Activated B cell treated with CpG ODN at 0.5 μM for 24 hours (primary cell): ENCODE measurements at places on chromosomes 5 and 9.

GRCh38 chr9:122816163-122816867, 12.1 kb downstream of the PDCL start:
- DNase-seq = no peak

- no peak for DNase-seq
Measured at GRCh38 chr9:121820286-121821005, 169.0 kb downstream of the DAB2IP start.

DNA sequence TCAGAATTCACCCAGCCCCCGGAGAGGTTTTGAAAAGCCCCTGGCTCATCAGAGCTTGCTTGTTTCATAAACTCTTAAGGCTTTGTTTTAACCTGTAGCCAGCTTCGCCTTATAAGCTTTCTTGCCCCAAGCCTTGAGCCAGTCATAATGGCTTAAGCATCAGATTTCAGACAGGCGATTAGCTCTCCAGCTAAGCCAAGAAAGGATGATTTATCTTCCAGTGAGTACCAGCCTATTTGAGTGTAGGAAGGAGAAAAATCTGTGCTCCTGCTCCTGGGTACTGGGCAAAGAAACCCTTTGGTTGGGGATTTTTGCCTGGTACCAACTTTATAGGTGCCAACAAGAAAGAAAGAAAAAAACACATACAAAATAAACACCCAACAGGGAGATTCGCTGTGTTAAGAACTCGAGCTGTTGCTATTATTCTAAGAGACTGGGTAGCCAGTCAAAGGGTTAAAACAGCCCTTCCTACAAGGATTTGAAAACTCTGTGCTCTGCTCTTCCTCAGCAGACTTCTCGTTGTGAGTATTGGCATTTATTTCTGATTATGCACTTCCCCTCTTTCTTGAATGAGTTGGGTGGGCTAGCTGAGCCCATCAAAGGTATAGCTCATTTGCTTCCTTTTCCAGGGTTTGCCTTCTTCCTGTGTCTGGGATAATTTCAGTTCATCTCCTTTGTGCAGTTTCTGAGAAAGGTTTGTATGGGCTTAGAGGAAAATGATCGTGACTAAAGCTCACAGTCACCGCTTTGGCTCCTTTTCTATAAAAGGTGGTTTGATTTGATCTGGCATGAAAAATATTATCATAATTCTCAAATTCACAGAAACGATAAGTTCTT, 157.2 kb upstream of the DMRT1 start:
- no peak for DNase-seq

- DNase-seq = no peak
Measured at GRCh38 chr5:152811988-152812387, 406.9 kb upstream of the NMUR2 start.

DNA sequence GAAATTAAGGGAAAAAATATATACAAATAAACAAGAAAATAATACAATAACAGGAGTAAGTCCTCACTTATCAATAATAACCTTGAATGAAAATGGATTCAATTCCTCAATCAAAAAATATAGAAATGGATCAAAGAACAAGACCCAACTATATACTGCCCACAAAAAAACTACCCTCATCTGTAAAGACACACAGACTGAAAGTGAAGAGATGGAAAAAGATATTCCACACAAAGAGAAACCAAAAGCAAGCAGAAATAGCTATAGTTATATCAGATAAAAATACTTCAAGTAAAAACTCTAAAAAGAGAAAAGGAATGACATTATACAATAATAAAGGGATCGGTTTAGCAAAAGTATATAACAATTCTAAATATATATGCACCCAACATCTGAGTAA, 66.5 kb downstream of the KIAA0825 start:
- DNase-seq = no peak

DNA sequence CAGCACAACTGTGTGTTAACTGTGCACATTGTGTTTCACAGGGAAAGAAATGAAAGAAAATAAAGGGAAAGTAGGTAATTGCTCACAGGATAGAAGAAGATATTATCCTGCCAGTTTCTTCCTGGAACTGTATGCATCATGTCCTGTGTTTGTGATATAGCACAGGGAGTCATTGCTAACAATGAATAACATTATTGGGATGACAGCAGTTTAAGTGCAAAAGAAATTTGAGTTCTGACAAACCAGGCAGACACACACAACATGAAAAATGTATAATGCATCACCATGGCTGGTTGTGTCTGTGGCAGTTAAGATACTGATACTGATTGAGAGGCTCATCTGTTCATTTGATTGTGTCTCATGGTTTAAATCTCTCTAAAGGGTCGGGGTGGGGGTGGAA, 145.4 kb downstream of the SPATA31D1 start:
- no peak for DNase-seq

DNA sequence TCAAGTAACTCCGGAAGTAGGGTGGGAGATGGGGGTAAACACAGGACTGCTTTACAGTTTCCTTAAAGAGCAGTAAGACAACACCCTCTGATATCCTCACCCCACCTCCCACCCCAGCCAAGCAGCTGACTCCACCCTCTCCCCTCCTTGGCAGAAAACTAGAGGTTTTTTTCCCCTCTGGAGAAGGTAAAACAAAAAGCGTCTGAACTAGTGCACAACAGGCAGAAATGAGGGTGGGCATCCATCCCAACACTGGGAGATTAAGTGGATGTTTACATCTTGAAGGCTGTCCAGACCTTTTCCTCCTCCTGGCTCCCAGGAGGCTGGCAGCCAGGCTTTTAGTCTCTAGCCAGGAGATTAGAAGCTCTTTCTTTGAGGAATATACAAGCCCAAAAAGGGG, 13.9 kb upstream of the CTNNAL1 start:
- no peak for DNase-seq

GRCh38 chr5:28809811-28810750, 1771.7 kb upstream of the CDH9 start:
- DNase-seq = no peak

GRCh38 chr9:94869415-94869843, 142.9 kb downstream of the AOPEP start:
- no peak for DNase-seq

DNA sequence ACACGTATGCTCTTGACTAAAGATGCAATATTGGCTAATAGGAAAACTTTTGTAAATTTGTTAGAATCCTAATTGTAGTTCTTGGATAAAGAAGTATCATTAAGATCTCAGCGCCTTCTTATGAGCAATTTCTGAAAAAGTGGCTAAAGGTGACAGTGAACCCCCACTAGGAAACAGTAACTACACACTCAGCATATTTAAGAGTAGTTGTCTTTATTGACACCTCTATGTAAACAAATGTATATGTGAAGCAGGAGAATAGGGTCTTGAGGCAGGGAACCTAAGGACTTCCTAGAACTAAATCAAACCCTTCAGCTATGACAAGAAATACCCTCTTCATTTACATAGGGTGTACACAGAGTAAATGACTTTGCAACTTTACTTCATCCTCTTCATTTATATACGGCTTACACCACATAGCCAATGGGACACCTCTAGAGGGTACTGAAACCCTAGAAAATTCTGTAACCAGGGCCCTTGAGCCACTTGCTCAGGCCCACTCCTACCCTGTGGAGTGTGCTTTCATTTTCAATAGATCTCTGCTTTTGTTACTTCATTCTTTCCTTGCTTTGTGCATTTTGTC, 2.8 kb downstream of the NIPSNAP3A start:
- DNase-seq = no peak

- DNase-seq = peak; percentile 43
Measured at GRCh38 chr5:116038817-116039216, 6.5 kb downstream of the ARL14EPL start.

DNA sequence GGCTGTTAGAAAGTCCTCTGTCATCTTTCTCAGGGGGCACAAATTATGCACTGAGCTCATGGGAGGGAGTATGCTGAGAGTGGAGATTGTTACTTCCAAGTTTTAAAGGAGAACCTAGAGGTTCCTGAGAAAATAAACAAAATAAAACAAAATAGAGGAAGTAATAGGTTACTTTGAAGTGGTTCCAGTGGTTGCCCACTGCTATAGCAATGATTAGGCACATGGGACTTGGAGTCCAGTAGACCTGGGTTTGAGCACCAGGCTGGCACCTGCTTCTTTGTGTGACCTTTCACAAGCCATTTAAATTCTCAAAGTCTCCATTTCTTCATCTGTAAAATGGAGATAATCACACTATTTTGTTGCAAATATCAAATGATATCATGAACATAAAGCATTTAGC, 13.8 kb upstream of the CDC23 start:
- no peak for DNase-seq

DNA sequence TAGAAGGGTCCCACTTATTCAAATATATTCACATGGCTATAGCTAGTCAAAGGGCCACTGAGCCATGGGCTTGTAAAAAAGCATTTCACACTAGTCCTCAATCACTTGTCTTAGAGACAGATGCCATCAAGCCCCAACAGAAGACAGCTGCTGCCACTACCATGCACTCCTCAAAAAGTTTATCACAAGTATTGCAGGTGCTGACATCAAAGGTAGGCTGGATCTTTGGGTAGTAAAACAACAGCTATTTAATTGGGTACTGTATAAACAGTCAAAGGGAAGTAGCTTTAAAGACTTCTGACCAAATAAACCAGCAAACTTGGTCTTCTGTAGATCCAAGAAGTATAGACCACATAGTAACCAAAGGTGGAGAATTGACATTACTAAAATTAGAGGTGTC, 59.2 kb upstream of the FER start:
- no peak for DNase-seq

DNA sequence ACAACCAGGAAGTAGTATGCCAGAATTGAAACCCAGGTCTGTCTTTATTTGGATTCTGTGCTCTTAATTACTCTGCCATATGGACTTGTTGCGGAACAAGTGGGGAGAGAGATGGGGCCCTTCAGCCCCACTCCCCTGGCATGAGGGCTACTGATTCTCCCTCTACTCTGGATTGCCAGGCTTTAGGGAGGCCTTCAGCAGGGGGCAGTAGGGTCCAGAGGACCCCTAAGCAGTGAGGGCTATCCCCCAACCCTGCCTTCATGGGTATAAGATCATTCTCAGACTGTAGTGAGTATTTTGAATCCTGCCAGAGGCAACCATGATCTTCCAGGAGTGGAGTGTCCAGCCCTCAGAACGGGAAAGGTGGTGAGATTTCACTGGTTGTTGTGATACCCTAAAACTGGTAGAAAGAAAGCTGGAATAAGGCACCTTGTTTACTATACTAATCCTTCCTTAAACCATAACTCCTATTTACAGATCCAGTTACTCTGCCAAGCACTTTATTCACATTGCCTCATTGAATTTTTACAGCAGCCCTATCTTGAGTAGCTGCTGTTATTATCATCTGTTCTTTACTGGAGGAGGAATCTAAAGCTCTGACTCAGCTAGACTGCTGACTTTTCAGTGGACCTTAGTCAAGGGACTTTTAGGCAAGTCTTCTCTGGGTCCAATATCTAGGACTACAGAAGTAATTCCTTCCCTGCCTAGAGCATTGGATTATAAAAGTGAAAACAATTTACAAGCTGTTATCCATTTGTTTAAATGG, 31.3 kb upstream of the LARP1 start:
- DNase-seq = no peak

- no peak for DNase-seq
Measured at GRCh38 chr9:81776834-81777233, 87.5 kb upstream of the TLE1 start.

DNA sequence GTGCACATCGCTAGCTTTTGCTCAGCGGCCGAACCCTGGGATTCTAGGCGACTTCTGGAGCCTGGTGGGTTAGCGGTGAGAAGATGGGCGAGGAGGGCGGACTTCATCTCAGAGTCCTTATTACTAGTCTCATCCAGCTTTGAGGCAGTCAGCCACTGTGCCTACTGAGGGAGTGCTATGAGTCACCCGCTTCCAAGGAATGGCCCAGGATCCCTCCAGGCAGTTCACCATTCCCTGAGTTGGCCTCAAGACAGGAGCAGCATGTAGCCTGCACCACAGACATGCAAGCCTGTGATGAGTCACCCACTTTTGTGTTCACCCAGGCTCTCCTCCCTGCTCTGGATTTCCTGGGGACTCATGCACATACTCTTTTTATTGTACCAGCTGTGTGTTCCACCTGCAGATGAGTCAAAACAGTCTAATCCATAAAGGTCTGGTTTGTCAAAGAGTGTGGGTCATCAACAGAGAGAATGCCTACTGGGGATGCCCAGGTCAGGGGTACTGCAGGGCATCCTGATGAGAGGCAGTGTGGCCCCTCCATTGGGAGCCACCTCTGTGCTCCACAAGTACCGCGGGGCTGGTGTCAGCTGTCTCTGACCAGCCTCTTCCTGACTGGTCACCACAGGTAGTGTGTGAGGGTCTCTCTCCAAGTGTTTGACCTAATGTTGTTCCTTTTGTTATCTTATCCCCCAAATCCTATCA, 20.2 kb downstream of the SLC22A5 start:
- no peak for DNase-seq

DNA sequence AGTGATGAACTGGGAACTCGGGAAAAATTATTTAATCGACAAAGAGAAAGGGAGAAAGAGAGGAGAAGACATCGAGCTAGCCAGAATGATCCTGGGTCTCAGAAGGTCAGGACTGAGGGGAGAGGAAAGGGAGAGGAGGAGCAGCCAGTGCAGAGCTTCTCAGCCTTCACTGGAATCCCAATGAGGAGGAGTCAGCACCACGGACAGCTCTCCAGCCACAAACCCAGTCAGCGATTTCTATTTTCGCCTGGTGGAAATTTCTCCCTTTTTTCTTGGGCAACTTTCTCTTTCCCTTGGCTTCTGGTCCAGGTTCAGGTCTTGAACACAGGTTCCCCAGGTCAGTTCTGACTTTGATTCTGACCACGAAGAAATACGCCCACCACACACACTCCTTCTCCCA, 1.6 kb upstream of the BRINP1 start:
- DNase-seq = no peak

DNA sequence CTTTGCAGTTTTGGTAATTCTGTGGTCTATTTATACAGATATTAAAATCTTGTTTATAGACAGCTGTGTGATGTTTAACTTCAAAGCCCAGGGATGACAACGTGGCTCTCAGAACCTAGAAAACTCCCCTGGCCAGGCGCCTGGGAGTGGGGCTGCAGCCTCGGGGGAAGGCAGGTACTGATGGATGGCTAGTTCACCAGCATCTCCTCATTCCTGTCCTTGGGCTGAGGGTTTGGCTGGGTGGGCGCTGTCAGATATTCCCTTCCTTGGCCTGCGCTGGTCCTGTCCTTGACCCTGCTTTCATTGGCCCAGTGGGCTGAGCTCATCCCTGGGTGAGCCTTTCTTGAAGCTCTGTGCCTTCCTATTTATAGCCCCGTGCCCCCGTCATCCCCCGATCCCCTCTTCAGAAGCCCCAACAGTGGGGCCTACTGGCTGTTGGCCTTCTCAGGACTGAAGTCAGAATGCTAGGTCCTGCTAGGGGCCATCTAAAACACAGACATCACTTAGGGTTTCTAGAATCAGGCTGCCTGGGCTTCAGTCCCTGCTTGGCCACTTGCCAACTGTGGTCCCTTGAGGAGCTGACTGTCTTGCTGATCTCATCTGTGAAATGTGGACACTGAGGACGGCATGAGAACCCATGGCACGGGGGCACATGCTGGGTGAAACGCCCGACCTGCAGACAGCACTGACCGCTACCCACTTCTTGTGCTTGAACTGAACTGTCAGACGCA, 20.9 kb downstream of the SH3GLB2 start:
- no peak for DNase-seq

- DNase-seq = no peak
Measured at GRCh38 chr5:141889282-141889871, 11.2 kb upstream of the PCDH1 start.
